ENCODE measurements at places on chromosomes 3 and 15.

GRCh38 chr15:45668386-45668785, 33.6 kb downstream of the SQOR start:
- DNase-seq = no peak

DNA sequence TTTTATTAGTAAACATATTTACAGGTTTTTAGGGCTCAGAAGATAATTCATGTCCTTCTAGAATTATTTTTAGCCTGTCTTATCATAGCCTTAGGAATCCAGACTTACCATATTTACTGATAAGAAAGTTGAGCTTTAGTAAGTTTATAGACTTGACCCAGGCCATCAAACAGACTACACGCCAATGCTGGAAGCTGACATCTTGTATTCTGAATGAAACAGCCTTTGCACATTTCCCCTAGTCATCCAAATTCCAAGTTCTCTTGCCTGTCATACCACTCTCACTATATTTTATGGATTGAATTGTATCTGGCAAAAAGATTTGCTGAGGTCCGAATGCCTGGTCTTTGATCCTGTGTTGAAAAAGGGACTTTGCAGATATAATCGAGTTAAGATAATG, 58.6 kb downstream of the DRD3 start:
- no peak for DNase-seq

GRCh38 chr3:123385981-123386380, 62.9 kb downstream of the ADCY5 start:
- no peak for DNase-seq

DNA sequence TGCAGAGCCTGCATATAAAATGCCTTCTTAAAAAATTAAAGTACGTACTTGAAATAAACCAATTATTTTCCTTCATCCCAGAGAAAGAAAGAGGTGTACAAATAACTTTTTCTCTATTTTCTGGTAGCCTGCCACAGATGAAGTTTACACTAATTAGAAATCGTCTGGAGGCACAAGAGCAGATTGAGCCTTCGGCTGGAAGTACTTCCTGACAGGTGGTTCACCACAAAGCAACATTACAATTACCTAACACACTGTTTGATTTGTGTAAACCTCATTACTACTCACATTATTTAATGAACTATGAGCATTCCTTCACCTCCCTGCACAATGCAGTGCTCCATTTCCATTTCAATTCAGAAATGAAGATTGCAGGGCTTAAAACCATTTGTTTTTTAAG, 856.1 kb downstream of the SI start:
- DNase-seq = no peak

DNA sequence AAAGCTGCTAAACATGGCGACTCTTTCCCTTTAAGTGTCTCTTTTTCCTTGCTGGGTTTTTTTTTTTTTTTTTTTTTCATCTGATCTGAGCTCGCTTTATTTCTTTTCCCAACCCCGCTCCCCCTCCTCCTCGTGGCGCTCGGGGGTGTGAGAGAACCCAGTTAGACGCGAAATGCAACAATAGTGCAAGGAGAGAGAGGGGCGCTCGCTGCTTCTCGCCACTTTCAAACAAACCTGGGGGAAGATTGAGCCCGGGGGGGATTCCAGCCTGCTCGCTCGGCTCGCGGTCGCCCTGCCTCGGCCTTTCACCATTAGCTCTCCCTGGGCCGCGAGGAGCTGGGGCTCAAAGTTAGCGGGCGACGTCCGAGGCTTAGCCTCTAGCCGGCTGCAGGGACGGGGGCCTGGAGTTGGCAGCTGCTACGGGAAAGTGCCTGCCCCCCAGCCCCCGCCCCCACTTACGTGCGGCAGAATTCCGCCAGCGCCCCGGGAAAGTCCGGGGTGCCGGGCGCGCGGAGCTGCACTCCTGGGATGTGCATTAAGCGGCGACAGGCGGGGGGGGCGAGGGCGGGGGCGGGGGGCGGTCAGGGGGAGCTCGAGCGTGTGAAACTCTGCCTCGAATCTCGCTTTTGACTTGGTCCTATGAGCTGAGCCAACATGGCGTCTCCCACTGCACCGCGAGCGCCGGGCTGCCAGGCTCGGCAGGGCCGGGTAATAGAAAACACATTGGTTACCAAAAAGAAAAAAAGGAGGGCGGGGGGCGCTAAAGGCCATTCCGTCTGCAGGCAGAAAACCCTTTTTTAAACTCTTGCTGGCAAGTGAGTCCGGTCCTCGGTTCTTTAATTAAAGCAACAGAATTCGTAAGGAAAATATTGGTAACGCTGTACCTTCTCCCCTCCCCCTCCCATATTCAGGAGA, 10.4 kb downstream of the NR2F2 start:
- no peak for DNase-seq

DNA sequence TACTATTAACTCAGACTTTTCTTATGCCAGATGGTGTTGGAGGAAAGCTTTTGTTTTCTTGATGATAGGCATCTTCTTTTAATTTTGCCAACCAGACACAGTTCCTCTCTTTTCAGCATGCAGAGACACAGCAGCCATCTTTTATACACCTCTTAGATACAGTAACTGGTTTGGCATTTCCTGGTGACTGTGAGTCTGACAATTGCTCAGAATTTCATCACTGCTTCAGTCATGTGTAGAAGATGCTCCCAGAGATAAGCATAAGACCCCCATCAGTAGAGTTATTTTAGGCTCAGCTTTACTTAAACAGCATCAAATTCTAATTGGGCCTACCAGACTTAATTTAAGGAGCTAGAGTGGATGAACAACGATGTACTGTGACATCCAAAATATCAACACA, 779.0 kb downstream of the SQOR start:
- no peak for DNase-seq

GRCh38 chr3:189512039-189512438, 119.2 kb upstream of the TP63 start:
- DNase-seq = no peak

DNA sequence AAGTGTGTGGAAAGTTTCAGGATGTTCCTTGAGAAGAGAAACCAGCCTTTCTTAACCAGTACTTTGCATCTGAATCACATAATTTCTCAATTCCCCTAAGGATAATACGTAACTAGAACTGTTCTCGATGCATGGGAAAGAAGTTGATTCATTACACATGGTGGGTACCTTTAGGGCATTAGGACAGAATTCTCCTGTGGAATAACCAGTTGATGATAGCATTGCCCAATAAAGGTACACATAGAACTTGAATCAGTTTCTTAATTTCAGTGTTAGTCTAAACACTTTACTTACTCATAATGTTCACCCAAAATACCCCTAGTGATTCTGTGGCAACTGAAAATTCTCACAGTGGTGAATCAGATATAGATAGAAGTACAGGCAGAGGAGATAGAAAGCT, 1030.9 kb downstream of the ROBO1 start:
- no peak for DNase-seq

- no peak for DNase-seq
These were observed 153.7 kb upstream of the MEF2A start for GRCh38 chr15:99412082-99412481.

GRCh38 chr15:73515527-73515926, 72.6 kb downstream of the REC114 start:
- no peak for DNase-seq

DNA sequence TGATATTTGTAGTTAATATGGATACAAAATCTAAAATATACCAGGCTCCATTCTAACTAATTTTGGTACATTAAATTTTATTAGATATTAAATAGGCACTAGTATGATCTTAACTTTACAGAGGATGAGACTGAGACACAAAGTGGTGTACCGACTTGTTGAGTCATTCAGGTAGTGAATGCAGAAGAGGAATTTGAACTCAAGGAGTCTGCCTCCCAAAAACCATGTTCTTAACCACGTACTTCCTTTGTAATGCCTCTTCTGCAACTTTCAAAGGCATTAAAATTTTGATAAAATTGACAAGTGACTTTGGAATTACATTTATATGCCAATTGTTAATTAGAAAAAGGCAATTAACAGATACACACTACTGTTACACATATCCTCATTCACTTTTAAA, 61.8 kb downstream of the ZBBX start:
- no peak for DNase-seq

DNA sequence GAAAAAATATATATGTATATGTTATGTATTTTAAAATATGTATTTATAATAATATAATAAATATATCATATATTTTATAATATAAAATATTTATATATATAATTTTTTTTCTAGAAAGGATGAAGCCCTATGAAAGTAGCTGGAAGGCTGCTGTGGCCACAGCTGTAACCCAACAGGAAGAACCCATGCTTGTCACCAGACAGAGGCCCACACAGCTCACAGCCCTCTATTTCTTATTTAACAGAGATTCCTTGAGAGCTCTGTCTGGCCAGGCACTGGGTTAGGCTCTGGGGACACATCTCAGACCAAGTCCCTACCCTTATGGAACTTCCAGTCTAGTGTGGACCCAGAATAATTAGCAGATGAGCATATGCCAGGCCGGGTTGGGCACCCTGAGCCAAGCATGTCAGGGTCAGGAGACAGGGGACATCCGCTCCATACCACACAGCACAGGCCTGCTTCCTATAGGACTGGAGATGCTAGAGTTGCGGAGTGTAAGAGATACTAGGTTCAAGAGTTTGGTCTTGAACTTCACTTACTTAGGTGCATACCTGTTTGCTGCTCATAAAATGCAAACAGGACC, 20.5 kb downstream of the MGLL start:
- DNase-seq = no peak

DNA sequence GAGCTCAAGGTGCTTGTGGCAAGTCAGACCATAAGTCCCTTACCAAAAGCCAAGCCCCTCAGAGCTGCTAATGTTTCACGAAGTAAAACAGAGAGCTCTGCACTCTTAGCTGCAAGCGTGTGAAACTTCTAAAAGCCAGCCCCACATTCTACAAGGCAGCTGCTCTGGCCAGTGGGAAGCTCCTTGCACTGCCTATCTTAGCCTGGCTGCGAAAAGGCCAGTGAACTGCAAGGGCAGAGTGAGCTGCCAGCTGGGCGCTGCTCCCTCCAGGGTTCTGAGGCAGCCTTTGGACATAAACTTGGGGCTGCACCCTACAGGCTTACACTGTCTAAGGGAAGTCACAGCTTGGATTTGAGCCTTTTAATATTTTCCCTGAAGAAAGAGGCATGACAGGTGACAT, 2.2 kb upstream of the MUSTN1 start:
- no peak for DNase-seq

GRCh38 chr15:66654739-66655375, 47.2 kb upstream of the SMAD6 start:
- DNase-seq = no peak

DNA sequence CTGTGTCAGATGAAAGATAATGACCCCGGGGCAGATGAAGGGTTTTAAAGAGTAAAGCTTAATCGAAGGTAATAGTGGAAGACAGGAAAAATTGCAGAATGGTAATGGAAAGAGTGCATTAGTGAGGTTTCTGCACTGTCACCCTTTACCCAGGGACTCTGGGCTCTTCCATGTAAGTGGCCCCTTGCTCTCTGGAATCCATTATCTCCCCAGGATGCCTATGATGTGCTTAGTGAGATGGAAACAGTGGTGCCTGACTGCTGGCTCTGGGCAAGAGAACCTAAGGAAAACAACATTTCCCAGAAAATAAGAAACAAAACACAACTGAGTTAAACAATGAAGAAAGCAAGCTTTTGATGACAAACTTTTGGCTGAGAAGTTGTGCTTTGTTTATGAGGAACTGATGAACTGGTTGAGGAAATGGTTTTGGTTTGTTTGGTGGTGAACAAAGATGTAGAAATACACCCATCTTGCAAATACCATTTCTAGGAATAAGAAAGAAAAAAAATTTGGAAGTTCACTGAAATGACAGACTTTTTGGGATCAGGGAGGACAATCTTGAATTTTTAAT, 119.9 kb upstream of the RASGRP1 start:
- DNase-seq = no peak

DNA sequence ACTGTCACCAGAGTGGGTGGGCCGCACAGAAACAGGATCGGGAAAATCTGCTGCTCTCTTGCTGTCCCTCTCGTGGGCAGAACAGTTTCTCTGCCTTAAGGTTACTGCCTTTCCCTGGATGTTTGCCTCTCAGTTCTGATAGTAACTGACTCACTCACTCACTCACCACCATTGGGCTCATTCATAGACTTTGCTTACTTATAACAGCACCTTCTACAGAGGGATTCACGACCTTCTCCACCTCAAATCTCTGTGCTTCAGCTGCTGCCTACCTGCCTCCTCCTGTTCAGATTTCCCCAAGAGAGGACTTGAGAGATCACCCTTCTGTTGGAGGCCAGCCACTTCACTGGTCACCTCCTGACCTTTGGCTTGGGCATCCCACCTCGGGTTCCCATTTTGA, 147.7 kb upstream of the ICE2 start:
- DNase-seq = no peak

DNA sequence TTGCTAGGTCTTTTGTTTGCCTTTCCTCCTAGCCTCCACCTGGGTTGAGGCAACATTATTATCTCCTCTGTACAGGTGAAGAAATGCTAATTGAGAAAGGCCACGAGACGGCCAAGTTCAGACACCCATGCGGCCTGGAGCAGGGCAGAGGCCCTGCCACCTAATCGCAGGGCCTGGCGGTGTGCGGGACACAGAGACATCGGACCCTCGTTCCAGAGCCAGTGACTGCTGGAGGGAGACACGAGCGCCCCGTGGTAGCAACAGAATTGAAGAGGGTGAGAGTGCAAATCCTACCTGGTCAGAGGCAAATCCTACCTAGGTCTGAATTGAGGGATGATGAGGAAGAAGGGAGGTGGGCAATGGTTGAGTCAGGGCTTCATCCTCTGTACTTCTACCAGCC, 113.8 kb upstream of the MEF2A start:
- no peak for DNase-seq

DNA sequence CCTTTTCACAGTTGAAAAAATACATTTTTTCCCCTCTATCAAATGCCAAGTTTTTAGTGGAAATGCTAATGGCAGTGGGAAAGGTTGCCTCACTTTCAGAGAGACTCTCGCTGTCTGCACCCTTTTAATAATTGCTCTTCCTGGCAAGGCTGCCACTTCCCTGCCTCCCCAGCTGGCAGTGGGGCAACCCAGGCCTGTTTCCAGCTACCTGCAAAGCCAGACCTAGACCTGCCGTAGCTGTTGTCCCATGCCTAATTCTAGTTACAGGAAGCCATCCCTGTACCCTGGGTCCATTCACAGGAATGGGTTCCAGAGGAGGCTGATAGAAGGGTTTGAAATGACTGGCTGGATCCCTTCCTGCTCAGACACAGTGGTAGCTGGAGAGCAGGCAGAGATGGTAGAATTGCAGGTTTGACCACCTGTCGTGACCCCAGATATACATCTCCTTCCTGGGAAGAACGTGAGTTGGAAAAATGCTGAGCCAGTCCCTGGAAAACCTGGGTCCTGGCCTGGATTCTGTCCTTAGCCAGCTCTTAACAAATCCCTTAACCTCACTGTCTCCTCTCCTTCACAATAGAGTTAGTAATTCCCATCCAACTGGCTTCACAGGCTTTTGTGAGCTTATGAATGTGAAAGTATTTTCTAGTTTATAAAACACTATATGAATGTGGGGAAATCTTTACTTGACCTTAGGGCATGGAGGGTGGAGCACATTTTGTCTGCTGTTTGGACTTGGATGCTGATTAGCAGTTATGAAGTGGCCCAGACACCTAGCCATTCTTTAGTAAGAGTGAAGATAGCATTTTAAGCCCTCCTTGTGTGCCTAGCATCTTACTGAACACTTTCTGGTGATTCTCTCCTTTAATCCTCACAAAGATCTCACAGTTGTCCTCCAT, 12.9 kb upstream of the ALPK3 start:
- no peak for DNase-seq

All from activated naive CD8-positive, alpha-beta T cell treated with anti-CD3 and anti-CD28 coated beads, Interleukin-2, amount 50 U/mL, for 16 hours (primary cell).